Thymus (tissue), 14 donors: ENCODE measurements at places on chromosomes 7 and 10. TPM values are rescaled to one million over a fixed set of nuclear protein-coding genes. Genes with fewer than 3 reads are reported as not detected.

- DNase-seq = no peak
Observed at GRCh38 chr7:41955893-41956675, 253.2 kb upstream of the INHBA start.

- no peak for DNase-seq
Observed at GRCh38 chr10:310976-311639, 175.9 kb downstream of the ZMYND11 start.

GRCh38 chr7:148014001-148014400 lies 576.6 kb upstream of the C7orf33 start:
- DNase-seq = no peak

GRCh38 chr10:81963606-81964005 lies 88.6 kb downstream of the NRG3 start:
- no peak for DNase-seq

DNA sequence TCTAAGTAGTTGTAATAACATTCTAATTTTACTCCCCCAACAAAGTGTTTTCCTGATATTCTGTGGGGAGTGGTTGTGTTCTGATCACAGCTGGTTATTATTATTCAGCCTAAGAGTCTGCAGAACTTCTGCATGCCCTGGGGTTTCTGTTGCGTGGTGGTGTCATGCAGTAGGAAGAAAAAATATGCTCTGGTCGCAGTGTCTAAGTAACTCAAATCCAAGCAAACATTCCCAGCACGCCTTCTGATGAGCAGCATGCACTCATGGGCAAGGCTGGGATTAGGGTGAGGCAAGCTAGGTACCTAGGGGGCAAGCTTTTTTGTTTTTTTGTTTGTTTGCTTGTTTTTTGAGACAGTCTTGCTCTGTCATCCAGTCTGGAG lies 112.8 kb upstream of the KMT2E start:
- DNase-seq = no peak

DNA sequence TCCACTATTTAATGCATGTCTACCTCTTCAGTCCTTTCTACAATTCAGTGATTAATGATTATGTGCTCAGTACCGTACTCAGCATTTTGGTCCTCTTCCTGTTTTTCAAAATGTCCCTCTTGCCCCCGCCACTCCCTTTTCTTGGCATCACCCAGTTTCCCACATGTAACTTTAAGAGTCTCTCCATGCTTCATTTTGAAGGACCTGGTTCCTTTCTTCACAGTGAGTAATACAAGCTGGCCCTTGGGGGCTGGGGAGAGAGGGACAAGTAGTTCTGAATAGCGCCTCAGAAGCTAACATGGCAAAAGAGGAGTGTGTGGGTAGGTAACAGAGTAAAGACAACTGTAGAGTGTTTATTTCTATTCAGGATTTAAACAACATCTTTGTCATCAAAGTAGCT lies 34.6 kb upstream of the SLIT1 start:
- no peak for DNase-seq

DNA sequence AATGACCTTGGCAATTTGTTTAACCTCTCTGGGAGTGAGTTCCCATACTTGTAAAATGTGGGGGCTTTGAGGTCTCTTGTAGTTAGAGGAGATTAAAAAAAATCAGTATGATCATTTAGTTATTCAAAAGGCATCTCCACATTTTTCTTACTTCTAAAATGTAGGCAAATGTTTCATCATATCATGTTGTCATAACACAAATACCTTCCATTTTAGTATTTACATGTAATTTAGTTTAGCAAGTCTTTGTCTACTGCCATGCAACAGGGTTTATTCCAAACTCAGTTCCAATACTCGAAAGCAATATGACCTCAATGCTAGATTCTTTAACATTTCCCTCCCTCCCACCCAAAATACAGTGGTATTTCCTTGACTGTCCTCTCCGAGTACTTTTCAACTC lies 262.8 kb upstream of the IMMP2L start:
- no peak for DNase-seq

DNA sequence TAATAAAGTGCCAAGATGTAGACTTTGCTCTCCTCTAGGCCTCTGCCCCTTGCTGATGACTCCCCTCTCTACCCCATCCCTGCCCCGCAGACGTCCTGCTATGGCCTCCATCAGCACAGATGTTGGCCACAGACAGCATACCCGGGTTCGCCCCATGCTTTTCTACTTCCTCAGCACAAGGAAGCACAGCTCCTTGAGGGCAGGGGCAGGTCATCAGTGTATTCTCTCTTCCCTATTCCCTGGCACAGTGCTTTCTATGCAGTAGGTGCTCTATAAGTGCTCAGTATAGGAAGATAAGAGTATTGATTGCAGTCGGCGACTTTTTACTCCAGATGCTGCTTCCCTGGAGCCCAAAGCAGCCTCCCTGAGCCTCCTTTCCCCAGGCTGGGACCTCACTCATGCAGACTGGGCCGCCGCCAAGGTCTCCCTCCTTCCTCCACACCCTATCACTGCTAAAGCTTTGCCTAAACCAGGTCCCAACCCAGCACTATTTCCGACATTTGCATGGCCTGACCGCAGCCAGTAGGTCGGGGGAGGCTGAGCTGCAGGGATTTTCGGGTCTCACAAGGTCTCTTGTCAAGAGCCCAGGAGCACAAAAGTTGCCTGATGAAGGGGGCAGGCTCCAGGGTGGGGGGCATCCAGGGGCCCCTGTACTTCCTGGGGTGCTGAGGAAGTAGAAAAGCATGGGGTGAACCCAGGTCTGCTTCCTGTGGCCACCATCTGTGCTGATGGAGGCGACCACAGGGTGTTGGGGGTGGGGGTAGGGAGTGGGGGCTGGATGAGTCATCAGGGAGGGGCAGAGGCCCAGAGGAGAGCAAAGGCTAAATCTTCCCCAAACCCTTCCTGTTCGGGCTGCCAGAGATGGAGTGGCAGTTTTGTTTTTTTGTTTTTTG lies 8.0 kb downstream of the CALHM3 start:
- DNase-seq = peak; percentile 57

- DNase-seq = peak; percentile 40
Observed at GRCh38 chr10:84196083-84196482, 1.7 kb downstream of the CDHR1 start.

DNA sequence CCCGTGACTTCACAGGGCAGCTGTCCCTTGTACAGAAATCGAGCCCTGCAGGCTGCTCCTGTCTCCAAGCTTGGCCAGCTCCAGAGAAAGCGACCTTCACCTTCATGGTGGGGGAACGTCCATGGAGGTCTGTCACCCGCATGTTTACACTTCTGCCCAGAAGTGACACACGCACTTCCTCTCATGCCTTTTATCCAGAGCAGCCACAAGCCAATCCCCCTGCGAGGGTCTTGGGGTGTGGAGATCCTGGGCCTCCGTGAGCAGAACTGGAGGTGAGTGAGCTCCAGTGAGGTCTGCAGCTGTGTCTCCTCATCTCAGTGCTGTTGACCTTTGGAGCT lies 139.0 kb upstream of the TNS3 start:
- no peak for DNase-seq

DNA sequence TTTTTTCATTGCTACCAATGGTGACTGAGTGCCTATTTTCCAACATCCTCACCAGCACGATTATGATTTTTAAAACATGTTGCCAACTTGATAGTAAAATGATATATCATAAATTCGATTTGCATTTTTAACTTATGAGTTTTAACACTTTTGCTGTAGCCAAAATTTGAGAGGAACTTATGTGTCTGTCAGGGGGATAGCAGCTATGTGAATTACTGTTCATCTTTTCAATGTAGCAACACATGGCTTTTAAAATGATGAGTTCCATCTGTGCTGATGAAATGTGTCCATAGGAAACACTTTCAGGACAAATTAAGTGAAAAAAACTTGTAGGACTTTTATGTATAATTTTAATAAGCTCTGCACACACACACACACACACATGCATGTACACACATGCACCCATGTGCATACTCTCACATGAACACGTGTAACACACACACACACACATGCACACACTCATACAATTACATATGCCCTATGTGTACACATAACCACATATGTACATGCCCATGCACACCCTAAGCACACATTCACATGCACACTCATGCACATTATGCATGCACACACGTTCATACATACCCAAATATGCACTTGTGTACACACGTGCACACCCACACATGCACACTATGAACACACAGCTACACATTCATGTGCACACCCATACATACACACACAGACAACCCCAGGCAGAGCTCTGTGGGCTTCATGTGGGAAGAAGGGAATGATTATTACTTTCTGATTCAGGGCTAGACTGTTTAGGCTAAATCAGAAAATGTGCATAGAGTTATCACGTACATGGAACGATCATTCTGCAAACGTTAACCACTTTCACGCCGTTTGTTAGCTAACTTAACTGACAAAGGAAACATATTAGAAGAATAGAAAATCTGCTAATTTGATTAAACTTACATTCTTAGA lies 68.9 kb downstream of the C10orf143 start:
- DNase-seq = no peak

- no peak for DNase-seq
Observed at GRCh38 chr7:8353991-8354390, 79.4 kb upstream of the NXPH1 start.

GRCh38 chr7:100694098-100694745 lies at the start of gene GIGYF1:
TSS of gene GIGYF1 (minus strand) at chr7:100694250. CDS start at chr7:100688238, 6,012 bp downstream.
- DNase-seq = peak; percentile 75

DNA sequence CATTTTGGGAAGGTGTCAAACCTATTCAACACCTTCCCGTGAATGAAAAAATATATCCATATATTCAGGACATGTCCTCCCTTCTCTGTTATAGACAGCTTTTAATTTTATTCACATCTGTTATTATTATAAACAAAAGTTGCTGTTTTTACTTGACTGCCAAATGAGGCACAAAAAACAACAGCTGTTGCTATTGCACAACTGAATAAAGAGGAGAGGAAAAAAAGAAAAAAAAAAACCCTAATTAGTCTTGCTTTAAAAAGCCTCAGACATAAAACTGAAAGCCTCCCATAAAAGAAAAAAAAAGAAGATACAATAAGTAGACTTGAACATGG lies 153.4 kb downstream of the BMPER start:
- DNase-seq = no peak

- DNase-seq = no peak
Observed at GRCh38 chr10:124636271-124636995, 107.7 kb downstream of the FAM53B start.

GRCh38 chr7:163971-164881 lies 28.1 kb upstream of the FAM20C start:
- DNase-seq = no peak

- no peak for DNase-seq
Observed at GRCh38 chr10:104445359-104445758, 91.7 kb downstream of the CFAP58 start.

- no peak for DNase-seq
Observed at GRCh38 chr7:159191236-159191635, 46.6 kb upstream of the VIPR2 start.

DNA sequence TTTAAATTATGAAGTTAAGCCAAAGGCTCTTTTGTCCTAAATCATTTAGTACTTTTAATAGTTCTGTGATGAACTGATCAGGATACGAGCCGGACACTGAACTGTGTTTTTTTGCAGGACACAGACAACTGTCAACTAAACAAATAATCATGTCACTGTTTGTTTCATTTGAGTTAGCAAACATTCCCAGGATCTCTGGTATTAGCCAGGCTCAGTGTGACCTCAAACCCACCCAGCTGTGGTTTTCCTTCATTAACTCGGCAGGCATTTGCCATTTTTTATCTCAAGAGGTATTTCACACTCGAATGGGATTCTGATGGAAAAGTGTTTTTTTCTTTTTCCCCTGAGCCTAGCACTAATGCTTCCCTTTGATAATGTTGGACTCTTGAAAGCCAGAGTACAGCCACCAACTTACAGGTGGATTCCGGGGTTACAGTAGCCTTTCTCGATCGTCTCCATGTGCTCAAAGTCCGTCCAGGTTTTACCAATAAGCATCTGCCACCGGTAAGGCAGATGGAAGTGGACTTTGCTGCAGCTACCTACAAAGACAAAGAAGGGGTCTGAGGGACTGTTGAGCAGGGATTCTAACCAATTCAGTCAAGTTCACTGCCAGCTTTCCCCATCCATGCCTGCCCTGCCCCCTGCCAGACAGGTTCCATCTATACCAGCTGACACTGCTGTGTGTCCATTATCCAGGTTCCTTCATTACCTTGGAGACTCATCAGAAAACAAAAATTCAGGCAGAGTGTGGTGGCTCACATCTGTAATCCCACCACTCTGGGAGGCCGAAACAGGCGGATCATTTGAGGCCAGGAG lies 33.4 kb downstream of the ZC3HAV1 start:
- no peak for DNase-seq

DNA sequence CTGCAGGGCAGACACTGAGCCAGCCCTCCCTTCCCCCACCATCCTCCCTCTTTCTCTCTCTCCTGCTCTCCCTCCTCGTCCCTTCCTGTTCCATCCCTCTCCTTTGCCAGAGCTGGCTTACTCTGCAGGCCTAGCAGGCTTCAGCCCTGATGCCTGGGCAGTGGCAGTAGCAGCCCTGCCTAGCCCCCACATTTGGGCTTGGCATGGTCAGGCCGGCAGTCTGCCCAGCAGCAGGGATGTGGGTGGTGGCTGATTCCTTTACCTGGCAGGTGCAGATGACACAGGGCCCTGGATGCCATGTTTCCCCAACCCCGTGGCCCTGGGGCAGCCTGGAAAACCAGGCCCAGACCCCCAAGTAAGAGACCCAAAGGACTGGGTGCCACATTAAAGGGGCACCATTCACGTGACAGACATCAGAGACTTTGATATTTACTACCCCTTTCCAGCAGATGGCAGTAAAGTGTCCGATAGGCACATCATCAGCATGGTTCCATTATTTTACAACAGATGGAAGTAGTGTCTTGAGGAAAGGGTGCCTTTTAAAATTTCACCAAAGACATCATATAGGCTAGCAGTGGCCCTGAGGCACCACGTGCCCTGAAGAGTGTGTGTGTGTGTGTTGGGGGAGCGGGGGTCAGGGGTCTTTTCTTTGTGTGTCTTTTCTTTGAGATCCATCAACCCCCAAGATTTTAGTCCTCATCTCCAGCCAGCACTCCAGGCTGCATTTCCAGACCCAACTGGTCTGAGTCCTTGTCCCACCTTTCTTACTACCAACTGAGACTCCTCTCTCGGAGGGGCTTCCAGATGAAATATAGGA lies 5.9 kb downstream of the KCP start:
- peak; percentile 49 for DNase-seq

Gene SFMBT2
- total RNA-seq = 9.7 TPM

Gene RAMP3
- 5.2 TPM for total RNA-seq

Gene GRM8
- 0.38 TPM for total RNA-seq

Gene GOLGA7B
- 0.52 TPM for total RNA-seq

Gene HTR5A
- total RNA-seq = 0.85 TPM

Gene ASAH2B
- 1.1 TPM for total RNA-seq

Gene OSBPL3
- total RNA-seq = 9.1 TPM

Gene ASB15
- not detected for total RNA-seq

Gene GPR15LG
- total RNA-seq = 0.38 TPM

Gene PAX4
- total RNA-seq = not detected

Gene NYAP1
- 0.24 TPM for total RNA-seq
